ENCODE measurements at places on chromosomes 1 and 21.

DNA sequence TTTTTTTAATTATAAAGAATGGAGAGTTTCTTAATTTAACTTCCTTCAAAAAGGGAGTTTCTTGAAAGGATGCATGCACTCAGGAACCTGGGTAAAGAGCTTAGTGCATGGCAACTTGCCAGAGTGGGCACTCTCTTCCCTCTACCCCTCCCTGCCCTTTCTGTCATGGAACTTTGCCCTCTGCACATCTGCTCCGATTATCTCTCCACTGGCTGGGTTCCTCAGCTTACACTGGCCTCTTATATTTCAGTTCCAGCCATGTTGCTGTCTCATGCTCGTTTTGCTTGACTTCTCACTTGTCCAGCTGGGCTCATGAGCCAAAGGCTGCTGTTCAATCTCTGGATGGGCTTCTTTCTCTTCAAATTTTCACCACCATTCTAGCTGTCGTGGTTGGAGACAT is 87.0 kb downstream of the NCAM2 start:
- DNase-seq: no peak

DNA sequence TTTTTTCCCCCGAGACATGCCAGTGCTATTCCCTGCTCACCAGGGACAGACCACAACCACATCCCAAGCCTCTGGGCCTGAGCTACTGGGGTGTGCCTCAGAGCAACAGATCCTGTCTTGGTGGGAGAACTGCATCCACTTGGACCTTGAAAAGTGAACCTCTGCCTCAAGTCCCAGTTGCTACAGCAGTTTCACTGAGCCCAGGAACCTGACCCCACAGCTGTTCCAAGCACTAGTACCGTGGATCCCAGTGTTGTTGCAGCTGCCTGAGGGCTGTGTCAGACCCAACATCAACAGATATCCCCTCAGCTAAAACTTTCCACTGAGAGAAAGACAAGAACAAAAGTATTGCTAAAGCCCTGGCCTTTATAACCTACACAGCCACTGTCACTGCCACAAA is 373.0 kb downstream of the PLPP3 start:
- no peak for DNase-seq

DNA sequence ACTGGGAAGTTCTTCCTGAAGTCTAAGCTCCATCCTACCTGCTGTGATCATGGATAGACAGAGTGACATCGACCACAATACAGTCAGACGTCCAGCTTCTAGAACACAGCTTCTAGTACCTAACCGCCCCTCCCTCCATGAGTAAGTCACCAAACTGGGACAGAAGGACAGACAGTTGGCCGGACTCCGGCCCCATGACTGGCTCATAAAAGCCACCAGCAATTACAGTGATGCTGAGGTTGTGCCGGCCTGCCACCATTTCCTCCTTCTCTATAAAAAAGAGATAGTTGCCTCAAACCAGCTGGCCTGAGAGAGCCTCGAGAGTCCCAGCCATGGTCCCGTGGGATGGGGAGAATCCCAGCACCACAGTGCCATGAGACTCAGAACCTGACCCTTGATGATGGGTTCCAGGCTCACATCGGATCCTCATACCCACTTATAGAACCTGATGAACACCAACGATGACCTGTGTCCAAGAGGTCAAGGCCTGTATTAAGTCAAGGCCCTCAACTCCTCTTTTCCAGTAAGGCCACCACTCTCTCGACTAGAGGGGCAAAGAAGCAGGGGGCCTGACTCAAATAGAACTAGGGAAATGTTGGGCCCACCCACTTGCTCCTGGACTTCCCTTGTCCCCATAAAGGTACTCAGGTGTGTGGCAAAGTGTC is 3.4 kb downstream of the MEF2D start:
- DNase-seq: no peak

GRCh38 chr21:46394595-46395104 is 64.0 kb upstream of the DIP2A start:
- no peak for DNase-seq

DNA sequence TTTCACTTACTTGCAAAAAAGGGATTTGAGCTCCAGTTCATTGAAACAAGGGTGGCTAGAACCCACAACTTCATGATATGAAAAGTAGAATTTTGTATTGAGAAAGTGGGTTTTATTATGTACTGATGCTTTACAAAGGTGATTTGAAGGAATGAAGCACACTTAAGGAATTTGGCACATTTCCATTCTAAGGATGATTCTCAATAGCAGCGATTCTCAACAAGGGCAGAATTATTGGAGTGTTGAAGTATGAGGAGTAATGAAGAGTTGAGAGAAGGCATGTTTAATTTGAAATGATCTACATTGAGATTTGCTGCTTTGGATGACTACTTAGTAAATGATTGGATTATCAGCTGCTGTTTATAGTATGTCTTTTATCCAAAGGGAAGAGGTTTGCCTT is 54.7 kb downstream of the FNBP1L start:
- DNase-seq: peak; percentile 65

DNA sequence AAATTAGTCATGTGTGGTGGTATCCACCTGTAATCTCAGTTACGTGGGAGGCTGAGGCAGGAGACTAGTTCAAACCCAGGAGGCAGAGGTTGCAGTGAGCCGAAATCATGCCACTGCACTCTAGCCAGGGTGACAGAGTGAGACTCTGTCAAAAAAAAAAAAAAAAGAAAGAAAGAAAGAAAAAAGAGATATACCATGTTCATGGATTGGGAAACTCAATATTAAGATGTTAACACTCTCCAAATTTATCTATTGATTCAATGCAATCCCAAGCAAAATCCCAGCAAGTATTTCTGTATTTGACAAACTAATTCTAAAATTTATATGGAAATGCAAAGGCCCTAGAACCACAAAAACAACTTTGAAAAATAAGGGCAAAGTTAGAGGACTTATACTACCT is 11.0 kb upstream of the SHISAL2A start:
- no peak for DNase-seq

DNA sequence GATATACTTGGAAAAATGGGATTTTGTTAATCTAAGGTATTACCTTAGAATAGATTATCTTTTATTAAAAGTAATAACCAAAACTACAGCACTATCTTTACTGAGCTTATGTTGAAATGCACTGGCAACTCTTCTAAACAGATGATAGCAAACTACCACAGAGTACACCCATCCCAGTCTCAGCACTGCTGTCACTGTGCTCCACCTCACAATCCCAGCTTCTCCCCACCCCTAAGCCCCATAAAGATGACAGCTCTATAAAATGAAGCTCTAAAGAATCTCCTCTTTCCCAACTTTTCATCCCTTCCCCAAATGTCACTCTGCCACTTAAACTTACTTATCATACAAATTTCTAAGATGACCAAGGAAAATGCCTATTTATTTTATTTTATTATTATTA is 6.4 kb downstream of the DSTYK start:
- DNase-seq: no peak

DNA sequence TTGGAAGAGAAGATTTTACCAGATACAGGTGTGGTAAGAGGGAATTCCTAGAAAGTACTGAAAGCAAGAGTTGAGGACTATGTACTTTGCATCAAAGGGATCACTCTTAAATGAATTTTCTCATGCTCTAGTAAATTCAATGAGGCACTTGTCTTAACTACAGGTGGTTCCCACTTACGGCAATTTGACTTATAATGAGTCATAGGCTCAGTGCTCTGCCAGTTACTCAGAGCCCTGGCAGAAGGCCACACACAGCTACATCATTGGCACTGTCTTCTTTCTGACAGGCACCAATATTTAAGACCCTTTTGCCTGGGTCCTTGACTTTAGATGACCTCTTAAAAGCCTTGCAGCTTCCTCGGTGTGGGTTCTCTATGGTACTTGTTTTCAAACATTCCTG is 15.9 kb upstream of the ADAMTS5 start:
- DNase-seq: peak; percentile 96

DNA sequence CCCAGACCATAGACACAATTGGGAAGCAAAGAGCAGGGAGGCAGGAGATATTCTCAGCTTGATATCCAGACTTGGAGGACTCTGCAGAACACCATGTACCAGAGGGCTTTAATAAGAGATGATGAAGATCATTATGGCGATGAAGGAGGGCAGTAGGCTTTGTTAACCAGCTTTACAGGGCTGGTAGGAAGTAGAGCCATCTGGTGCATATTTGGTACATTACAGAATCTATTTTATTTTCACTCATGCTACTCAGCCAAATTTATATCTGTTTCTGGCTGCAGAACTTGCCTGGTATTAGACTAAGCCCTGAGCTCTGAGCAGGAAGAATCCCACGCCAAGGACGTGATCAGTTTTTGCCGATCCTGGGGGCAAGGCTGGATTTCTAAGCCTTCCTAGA is 61.8 kb upstream of the SYT6 start:
- no peak for DNase-seq

DNA sequence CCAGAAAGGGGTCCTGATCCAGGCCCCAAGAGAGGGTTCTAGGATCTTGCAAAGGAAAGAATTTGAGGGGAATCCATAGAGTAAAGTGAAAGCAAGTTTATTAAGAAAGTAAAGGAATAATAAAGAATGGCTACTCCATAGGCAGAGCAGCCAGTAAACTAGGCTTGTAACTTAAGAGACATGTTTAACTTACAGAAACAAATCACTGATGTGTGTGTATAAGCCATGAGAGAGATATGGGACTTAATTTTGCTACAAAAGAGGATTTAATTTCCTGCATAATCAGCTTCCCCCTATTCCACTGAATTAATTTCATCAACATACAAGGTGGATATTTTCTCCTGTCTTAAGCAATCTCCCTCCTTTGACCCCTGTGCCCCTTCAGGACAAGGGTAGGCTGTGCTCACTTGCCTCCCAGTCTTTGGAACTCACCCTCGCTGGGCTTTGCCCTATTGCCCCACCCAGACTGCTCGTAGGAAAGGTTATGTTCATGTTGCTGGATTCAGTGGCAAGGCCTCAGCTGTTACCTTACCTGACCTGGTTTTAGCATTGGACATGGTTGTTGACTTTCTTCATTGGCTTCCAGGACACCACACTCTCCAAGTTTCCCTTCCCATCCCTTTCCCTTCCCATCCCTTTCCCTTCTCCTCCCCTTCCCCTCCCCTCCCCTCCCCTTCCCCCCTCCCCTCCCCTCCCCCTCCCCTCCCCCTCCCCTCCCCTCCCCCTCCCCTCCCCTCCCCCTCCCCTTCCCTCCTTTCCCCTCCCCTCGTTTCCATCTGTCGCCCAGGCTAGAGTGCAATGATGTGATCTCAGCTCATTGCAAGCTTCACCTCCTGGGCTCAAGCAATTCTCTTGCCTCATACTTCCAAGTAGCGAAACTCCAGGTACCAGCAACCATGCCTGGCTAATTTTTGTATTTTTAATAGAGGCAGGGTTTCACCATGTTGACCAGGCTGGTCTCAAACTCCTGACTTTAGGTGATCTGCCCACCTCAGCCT is 44.6 kb downstream of the TBCE start:
- peak; percentile 68 for DNase-seq

- peak; percentile 53 for DNase-seq
These were observed 46.8 kb downstream of the XCL1 start for GRCh38 chr1:168623003-168623828.

DNA sequence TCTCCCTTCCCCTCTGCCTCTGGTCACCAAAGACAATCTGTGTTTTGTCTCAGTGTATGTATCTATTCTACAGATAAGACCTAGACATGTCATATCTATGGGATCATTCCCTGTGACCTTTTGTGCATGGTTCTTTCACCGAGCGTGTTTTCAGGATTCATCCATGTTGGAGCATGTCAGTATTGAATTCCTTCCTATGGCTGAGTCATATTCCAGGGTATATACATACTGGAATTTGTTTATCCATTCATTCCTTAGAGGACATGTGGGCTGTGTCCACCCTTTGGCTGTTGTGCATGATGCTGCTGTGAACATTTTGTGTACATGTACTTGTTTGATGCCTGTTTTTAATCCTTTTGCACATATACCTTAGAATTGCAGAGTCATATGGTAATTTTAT is 69.9 kb downstream of the NFASC start:
- DNase-seq: no peak

- no peak for DNase-seq
These were observed 30.0 kb downstream of the PODN start for GRCh38 chr1:53091841-53092645.

DNA sequence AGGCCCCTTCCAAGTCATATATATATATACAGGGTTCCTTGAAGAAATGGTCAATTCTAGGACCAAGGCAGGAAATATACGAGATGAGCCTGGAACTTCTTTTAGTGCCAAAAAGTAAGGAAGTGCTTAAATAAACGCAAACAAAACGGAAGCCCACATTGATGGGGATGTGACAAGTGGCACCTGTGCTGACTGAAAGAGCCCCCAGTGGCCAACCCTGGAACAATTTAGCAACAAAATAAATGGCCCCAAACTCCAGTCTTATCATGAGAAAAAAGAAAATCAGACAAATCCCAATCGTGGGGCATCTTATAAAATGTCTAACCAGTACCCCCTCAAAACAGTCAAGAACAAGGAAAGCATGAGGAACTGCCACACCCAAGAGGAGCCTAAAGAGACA is 17.7 kb downstream of the PLA2G5 start:
- no peak for DNase-seq

DNA sequence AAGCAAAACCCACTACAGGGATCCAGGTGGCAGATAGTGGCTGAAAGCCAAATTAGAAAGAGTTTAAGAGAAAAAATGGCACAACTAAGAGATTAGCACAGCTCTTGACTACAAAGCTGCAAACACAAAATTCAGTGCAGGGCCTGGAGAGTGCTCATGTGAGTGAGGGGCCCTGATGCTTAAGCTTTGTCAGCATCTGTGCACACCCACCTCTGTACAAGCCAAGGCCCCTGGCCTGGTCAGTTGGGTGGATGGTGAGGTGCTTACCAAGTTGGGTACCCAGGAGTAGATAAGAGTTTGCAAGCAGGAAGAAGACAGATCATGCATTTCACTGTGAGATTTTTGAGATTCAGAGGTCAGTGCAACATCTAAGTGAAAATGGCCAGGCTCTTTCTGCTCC is 62.7 kb upstream of the ATP1B1 start:
- DNase-seq: no peak

GRCh38 chr1:111281411-111281810 is 9.2 kb upstream of the CHIA start:
- peak; percentile 15 for DNase-seq

- peak; percentile 57 for DNase-seq
These were observed 738.8 kb downstream of the PTPRU start for GRCh38 chr1:29975036-29975694.

DNA sequence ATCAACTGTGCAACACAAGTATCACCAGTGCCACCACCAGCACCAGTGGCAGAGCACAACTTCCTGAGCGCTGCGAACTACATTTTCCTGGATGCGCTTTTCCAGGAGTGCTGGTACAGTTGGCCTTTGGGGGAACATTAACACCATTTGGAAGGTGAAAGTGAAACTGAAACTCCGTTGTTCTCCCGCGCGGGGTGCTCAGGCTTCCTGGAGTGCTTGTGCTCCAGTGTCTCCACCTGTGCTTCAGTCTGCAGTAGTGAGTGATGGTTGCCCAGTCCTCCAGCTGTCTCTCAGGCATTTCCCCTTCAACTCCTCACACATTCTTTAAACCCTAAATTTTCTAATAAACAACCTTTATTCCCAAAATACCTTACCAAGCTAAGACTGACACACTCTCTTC is 187.8 kb downstream of the LRRIQ3 start:
- no peak for DNase-seq

All from renal cortical epithelial cell (primary cell).